ENCODE measurements at places on chromosomes 1 and 21. TPM values are rescaled to one million over a fixed set of nuclear protein-coding genes. Genes with fewer than 3 reads are reported as not detected.

GRCh38 chr1:247112479-247112781, 8.3 kb upstream of the ZNF669 start:
- no peak for DNase-seq

DNA sequence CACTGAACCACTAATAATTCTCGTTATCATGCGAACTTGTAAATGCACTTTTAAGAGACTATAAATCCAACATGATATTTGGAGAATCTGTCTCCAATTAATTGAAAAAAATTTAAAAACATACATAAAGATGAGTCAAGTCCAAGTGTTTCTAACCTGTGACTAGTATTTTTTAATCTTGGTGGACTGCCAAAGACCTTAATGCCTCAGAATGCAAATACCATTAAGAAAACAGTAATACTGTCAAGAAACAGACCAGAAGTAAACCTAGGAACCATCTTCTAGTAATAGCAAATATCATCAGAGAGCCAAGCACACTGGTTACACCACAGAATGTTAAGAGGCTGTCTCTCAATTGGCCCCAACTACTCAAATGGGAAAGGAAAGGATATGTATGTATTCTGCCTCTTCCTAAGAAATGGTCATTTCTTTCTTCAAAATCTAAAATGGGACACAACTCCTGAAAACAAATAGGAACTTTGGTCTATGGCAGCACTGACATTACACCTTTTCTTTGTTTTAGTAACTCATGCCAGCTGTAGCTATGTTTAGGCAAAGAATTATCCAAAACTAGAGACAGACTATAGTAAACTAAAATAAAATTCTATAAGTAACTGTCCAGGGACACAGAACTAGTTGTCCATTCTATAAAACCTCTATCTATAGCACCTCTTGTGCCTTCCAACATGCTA, 15.8 kb downstream of the SCYL3 start:
- peak; percentile 87 for DNase-seq

SLAMF7 gene
- not detected for polyA plus RNA-seq

GRCh38 chr1:76106719-76107235, 32.2 kb downstream of the ST6GALNAC3 start:
- DNase-seq, result no peak

COL16A1 gene
- 88.3 TPM for polyA plus RNA-seq

DMAP1 gene
- polyA plus RNA-seq, result 32.4 TPM

DNA sequence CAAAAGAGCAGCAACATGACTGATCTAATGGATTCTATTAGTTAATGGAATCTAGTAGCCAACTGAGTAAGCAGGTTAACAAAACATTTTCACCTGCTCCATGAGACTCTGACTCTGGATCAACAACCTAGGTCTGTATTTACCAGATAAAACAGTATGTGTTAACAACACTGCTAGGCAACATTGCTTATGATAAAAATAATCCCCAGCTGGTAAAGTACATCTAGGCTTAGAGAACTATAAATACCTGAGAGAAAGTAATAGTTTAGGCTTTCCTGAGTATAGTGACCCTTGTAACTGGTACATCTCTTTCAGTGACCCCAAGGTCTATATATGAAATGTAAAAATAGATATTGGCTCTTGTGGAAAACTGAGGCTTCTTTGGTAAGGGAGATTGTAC, 73.6 kb upstream of the TBX15 start:
- DNase-seq, result no peak

- no peak for DNase-seq
Observed at GRCh38 chr1:152191711-152192110, 32.3 kb downstream of the HRNR start.

DNA sequence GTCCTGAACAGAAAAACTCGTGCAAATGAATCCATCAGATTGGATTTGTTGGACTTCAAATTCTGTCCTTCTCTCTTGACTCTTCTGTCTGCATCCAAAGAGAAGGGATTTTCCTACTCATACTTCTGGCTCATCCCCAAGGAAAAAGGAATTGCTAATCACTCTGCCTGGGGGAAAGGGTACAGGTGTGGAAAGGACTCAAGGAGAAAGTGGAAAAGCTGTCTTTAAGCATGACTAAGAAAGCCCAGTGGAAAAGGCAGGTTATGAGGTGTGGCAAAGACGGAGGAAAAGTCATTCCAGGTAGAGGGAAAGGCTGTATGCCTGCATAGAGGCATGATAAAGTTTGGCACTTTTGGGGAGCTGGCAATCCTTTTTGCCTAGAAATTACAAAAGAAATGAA, 43.4 kb downstream of the PTGS2 start:
- DNase-seq, result no peak

EFCAB7 gene
- 2.2 TPM for polyA plus RNA-seq

MATN1 gene
- polyA plus RNA-seq, result 0.13 TPM

GRCh38 chr1:65440915-65441314, 20.4 kb downstream of the LEPR start:
- DNase-seq, result peak; percentile 67

GRCh38 chr1:10424034-10424433, 6.2 kb upstream of the CENPS start:
- DNase-seq, result no peak

OR14C36 gene
- not detected for polyA plus RNA-seq

- DNase-seq, result no peak
Observed at GRCh38 chr1:51504806-51505525, 14.1 kb downstream of the EPS15 start.

Measured in BJ (cell line).